ENCODE measurements at places on chromosomes 5 and 9.

DNA sequence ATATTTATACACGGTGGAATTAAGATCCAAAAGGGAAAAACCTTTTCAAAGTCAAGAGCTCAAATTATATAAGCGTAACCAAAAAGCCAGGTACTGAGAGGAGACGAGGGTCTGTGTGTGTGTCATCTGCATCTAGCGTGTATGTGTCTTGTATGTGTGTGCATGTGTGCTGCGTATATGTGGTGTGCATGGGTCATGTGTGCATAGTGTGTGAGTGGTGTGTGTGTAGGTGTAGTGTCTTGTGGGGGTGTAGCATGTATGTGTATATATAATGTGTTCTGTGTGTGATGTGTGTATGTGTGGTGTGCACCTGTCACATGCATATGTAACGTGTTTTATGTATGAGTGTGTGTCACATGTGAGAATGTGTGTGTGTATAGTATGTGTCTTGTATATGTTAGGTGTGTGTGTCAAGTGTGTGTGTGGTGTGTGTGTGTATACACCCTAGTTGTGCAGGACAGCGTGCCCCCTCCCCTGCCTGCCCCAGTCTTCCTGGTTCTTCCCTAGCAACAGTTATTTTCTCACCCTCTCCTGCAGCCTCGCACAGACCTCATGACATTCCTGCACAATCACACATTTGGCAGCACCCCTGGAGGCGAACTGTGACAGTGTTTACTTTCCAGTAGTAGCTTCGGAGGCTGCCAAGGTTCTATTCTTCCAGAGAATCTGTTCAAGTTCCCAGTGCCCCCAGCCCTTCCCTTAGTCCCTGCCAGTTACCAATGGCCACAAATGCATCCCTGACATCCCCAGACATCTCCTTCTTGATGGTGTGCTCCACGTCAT lies 27.1 kb upstream of the TNIP1 start:
- no peak for DNase-seq

DNA sequence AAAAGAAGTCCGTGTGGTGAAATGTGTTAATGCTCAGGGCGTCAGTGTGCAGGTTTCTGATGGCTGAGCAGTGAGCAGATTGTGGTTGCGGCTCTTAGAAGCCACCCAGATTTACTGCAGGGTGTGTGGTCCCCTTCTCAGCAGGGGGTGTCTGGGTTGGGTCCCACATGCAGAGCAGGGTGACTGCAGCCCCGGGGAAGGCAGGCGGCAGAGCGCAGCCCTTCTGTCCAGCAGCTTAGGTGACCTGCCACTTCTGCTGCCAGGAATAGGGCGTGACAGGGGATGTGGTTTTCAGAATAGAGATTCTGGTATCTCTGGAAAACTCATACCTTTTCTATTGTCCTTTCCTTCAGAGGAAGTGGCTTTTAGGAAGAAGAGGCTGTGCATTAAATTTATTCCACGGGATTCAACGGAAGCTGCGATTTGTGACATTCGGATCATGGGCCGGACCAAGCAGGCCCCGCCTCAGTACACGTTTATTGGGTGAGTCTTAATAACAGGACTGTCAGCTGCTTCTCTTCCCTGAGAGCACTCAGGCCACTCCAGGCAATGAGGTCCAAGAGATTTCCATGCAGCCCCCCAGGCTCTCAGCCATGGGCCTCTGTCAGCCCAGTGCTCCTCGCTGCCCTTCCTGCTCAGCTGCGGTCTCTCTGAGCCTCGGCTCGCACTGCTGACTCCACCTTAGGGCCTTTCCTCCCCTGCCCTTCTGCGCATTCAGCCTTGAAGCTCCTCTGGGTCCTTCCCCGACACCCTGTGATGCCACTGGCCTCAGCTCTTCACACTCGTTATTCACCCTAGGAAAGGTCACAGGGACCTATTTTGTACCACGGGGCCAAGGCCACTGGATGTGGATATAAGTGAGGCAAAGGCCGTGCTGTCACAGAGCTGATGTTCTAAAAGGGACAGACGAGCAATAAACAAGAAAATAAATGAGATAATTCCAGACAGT lies 65.4 kb downstream of the MVB12B start:
- no peak for DNase-seq

DNA sequence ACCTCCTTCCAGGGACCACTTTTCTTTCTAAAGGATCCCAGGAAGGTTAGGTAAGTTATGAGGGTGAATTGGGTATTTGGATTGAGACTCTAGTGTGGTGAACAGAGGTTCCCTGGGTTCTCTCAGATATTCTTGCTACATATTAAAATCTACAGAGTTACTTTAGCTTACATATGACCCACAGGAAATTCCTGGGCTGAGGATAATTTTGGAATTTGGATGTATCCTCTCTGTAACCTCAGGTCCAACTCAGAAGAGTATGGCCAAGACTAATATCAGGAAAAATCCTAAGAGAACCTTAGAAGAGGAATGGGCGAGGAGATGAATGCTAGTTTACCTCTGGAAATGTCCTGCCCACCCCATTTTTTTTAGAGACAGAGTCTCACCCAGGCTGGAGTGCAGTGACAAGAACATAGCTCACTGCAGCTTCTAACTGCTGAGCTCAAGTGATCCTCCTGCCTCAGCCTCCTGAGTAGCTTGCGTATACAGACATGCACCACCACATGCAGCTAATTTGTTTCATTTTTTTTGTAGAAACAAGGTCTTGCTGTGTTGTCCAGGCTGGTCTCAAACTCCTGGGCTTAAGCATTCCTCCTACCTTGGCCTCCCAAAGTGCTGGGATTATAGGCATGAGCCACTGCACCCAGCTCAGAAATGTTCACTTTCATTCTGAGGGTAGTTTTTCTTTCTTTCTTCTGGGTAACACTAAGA lies 196.4 kb downstream of the ARHGEF28 start:
- DNase-seq: no peak

GRCh38 chr5:155381654-155382053 lies 368.1 kb downstream of the KIF4B start:
- no peak for DNase-seq

DNA sequence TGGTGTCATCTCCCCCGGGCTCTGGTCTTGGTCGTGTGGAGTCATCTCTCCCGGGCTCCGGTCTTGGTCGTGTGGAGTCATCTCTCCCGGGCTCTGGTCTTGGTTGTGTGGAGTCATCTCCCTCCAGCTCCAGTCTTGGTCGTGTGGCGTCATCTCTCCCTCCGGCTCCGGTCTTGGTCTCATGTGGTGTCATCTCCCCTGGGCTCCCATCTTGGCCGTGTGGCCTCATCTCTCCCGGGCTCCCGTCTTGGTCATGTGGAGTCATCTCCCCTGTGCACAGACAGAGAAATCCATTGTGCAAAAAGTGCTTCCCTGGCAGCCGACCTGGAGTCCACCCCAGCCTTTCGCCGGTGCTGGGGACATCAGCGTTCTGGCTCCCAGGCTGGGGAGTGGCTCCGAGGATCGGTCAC lies 91.1 kb upstream of the CACNA1B start:
- DNase-seq: no peak

DNA sequence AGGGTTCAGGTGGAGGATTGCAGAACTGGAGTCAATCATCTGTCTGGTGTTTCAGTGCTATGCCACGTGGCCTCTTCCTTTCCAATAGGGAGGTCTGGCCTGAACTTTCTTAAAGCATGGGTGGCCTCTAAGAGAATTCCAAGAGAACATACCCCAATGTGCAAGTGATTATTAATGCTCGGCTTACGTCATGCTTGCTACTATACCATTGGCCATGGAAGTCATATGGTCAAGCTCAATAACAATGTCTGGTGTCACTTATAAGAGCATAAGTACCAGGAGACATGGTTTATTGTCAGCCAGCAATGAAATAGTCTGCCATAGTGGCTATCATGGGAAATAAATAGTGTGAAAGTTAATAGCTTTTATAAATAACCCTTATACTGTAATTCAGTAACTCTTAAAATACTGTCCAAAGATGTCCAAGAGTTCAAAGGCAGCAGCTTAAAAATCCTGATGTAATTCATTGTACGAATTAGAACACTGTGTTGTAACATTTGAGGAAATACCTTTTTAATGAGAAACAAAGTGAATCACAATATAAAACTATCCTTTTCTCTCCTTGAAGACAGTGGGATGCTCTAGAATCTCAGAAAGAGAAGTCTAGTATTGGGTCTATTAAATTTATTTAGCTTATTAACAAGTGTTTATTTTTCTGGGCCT lies 355.4 kb upstream of the PRR16 start:
- no peak for DNase-seq

DNA sequence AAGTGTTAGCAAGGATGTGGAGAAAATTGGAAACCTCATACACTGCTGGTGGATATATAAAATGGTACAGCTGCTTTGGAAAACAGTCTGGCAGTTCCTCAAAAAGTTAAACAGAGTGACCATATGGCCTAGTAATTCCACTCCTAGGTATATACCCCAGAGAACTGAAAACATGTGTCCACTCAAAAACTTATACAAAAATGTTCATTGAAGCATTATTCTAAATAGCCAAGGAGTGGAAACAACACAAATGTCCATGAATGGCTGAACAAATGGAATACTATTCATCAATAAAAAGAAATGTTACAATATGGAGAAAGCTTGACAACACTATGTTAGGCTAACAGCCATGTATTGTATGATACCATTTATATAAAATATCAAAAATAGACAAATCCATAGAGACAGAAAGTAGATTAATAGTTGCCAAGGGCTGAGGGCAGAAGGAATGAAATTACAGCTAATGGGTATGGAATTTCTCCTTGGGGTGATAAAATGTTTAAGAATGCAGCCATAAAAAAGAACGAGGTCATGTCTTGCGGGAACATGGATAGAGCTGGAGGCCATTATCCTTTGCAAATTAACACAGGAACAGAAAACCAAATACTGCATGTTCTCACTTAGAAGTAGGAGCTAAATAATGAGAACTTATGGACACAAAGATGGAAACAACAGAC lies 33.6 kb upstream of the FBP1 start:
- DNase-seq: no peak

DNA sequence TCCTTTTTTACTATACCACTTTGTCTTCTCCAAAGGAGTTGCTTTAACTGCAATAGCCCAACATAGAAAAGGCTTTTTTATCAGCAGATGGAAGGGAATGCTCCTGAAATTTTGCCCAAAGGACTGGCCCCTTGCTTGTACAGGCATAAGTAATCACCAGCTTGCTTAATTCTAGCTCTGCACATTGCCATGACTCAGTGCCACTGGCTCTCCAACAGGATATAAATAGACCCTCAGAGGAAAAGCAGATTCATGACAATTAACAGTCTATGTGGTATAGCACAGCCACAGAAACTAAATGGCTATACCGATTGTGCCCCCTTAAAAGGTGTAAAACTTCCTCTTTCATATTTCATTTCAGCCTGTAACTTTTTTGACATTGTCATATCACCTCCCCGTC lies 227.0 kb downstream of the ZNF608 start:
- DNase-seq: no peak

DNA sequence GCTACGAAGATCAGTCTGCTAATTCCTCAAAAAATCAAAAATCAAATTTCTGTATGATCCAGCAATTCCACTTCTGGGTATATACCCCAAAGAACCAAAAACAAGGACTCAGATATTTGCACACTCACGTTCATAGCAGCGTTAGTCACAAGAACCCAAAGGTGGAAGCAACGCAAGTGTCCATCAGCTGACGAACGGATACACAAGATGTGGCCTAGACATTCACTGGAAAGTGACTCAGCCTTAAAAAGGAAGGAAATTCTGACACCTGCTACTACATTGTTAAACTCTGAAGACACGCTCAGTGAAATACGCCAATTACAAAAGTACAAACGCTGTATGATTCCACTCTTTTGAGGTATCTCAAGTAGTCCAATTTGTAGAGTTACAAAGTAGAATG lies 93.3 kb downstream of the OTULIN start:
- no peak for DNase-seq

GRCh38 chr9:93533863-93534262 lies 42.5 kb upstream of the PHF2 start:
- DNase-seq: no peak
